Stimulated activated CD8-positive, alpha-beta memory T cell treated with anti-CD3 and anti-CD28 coated beads, Interleukin-2, amount 100 ng/mL, for 1 hour (primary cell): ENCODE measurements at places on chromosomes 12 and 14.

DNA sequence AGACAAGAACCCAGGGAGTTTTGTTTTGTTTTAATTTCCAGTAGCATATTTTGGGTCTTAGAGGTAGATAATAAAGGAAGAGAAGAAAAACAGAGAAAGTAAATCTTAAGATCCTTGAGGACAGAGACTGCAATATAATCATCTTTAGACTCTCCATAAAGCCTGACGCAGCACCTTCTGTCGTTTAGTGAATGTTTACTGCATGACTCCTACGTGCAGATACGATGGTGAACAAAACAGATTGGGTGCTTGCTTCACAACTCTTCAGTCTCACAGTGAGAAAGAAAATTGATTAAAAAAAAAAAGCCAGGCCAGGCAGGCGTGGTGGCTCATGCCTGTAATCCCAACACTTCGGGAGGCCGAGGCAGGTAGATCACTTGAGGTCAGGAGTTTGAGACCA lies 86.9 kb downstream of the STON2 start:
- DNase-seq, result no peak

- no peak for DNase-seq
Measured at GRCh38 chr12:41067941-41068645, 120.0 kb upstream of the PDZRN4 start.

DNA sequence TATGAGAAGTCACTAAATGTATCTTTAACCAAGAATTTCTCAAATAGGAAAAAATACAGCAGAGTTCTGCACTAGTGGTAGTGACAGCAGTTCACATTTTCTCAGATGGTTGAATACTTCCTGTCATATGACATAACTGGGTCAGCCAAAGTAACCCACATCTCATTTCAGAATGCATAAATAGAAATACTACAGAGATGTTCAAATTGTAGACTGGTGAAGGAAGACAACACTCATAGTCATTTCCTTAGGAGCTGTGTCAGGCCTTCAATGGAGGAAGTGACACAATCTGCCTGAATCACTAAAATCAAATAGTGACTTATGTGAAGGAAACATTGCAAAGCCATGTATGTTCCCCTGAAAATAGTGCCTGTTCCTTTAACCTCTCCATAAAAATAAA lies 32.4 kb downstream of the FERMT2 start:
- no peak for DNase-seq

GRCh38 chr12:48996794-48997718 lies 2.1 kb downstream of the DDN start:
- DNase-seq, result peak; percentile 31

- DNase-seq, result no peak
Measured at GRCh38 chr12:103278329-103278728, 217.4 kb downstream of the C12orf42 start.

GRCh38 chr12:29781705-29782266 lies 2.0 kb downstream of the TMTC1 start:
- no peak for DNase-seq

- DNase-seq, result no peak
Measured at GRCh38 chr12:70383484-70383883, 17.4 kb downstream of the KCNMB4 start.

GRCh38 chr12:132516095-132517012 lies 26.4 kb downstream of the FBRSL1 start:
- DNase-seq, result no peak

GRCh38 chr14:39704594-39704993 lies 272.4 kb upstream of the FBXO33 start:
- DNase-seq, result no peak

GRCh38 chr14:105878554-105878953 lies 352.2 kb downstream of the TMEM121 start:
- DNase-seq, result no peak

- no peak for DNase-seq
Measured at GRCh38 chr12:131709226-131709625, 1.7 kb upstream of the SFSWAP start.
